ENCODE measurements at places on chromosomes 11 and 22.

- no peak for DNase-seq
These were observed 40.7 kb downstream of the LMO1 start for GRCh38 chr11:8222820-8223512.

- DNase-seq, result no peak
These were observed 7.3 kb upstream of the TBX1 start for GRCh38 chr22:19753090-19753842.

- DNase-seq, result no peak
These were observed 27.5 kb downstream of the AMOTL1 start for GRCh38 chr11:94795476-94796189.

GRCh38 chr11:9576701-9577381, 3.4 kb downstream of the WEE1 start:
- DNase-seq, result no peak

DNA sequence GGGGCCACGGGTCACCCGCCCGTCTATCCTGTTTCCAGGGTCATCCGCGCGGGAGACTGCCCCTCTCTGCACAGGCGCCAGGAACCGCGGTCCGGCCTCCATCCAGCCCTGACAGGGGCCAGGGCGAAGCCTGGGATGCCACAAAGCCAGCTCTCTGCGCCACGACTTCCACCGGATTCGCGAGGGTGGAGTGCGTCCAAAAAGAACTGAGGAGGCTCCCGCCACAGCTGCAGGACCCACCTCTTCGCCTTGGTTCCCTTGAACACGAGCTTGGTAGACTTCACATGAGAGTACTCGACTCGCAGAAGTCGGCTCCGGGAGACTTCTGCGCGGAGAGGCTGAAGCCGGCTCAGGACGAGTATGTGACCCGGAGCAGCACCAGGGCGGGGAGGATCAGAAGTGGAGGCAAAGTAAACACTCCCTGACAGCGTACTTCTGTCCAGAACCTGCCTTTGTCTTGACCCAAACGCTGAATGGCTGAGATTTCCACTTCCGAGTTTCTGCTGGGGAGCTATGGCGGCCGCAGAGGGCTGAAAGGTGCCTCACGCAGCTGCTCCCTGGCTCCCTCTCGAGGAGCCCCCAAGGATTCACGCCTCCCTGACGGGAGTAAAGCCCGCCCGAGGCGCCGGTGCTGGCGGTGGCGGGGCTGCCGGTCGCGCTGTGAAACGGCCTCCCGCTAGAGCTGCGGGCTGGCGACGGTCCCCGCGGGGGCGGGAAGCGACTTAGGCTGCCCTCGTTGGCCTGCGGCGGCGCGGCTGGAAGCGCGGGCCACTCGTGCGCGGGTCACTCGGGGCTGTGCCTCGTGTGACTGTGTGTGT, 4566.7 kb upstream of the OR11H1 start:
- no peak for DNase-seq

- DNase-seq, result no peak
These were observed 1088.4 kb downstream of the LRRC4C start for GRCh38 chr11:40370821-40371616.

DNA sequence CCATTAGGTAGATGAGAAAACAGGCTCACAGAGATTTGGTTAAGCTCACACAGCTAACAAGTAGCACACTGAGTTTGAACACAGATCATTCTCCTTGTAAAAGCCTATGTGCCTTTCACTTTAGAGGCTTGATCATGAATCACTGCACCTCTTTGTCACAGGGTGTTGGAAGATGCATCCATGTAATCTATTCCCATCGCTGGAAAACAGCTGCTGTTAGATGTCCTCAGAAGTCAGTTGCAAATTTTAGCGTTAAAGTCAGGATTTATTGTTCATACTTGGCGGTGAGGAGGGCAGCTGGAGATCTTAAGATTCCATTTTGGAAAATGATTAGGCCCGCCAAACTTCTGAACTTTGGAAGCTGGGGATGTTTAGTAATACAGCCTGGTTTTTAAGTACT, 2.6 kb downstream of the CNTF start:
- no peak for DNase-seq

- DNase-seq, result no peak
These were observed 133.0 kb downstream of the BRD1 start for GRCh38 chr22:49694462-49695260.

DNA sequence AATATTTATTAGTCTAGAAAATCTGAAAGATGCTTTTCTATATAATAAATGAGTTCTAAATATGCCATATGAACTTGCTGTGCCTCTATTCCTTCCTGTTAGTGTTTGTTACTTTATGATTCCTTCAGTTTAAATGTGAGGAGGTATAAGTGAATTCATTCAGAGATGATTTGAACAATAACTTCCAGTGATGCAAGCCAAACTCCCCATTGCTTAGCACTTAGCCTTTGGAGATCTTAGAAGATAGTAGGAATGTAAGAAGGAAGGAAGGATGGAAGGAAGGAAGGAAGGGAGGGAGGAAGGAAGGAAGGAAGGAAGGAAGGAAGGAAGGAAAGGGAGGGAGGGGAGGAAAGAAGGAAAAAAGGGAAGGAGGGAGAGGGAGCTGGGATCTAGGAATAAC, 25.1 kb downstream of the MMP13 start:
- DNase-seq, result no peak

GRCh38 chr22:38017272-38017920, 33.0 kb upstream of the SOX10 start:
- DNase-seq, result no peak

DNA sequence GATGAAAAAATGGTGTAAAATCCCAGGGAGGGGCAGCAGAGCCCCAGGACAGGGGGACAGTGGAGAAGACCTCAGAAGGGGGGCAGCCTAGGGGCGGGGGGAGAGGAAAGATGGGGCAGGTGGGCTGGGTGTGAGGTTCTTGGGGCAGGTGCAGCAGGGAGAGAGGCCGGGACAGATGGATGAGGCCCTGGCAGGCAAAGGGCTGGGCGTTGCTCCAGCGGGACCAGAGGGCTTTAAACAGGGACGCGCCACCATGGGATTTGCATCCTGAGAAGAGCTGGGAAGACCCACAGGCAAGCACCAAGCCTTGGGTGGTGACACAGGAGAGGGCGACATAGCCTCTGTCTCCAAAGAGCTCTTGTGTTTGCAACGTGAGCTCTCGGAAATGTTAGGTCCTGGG, 1342.8 kb downstream of the TBC1D22A start:
- DNase-seq, result no peak

DNA sequence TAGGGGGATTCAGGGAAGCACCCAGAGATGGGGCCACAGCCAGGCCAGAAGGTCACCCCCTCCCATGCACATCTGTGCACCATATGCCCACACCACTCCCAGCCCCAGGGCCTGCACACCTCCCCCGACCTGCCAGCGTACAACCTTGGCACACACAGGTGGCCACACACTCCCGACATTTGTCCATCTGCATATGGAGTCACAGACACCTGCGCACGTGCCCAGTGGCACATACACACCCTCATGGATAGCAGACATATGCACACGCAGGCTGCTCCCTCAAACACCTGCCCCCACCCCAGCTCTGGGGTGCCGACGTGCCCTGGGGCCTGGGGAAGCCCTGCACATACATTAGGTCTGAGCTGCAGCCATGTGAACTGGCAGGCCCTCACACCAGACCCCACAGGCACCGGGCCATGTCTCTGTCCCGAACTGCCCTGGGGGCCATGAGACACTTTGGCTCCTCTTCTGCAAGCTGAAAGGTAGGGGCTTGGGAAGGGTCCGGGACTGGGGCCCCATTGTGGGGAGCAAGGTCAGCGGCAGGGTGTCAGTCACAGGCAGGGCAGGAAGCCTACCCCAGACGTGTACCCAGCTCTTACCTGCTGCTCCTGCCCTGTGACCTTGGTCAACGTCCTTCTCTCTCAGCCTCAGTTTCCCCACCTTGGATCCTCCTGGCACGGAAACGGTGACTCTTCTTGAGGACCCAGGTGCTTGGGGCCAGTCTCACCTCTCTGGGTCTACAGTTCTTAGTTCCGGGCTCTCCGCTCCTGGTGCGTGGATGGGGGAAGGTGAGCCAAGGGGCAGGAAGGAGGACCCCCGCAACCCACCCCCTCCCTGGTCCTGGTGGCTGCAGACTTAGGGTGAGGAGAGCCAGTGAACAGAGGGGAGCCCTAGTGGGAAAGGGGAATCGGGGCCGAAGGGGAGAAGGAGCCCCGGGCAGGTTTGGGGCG, 579 bp upstream of the CABP7 start:
- DNase-seq, result no peak

GRCh38 chr11:120249279-120250262, 9.6 kb downstream of the POU2F3 start:
- no peak for DNase-seq

DNA sequence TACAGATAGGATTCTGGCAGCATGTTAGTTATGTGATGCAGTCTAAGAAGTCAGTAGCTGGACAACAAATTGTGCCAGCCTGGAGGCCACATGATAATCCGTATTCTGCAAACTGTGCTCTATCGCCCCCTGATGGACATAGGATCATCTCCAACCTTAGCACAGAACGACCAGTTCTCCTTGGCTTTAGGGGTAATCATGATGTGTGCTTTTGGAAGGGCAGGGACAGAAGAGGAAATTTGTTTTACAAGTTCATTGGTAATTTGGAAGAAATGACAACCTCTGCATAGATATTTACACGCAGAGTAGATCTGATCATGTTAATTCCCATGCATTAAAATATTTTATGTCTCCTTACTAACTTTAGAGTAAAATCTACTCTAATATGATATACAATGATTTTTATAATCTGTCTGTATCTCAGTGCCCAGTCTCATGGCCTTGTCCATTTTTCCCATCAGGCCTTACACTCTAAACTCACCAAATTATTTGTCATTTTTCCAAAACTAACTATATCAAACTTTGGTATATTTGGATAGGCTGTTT, 12.1 kb downstream of the OR10D3 start:
- peak; percentile 18 for DNase-seq
